Activated CD8-positive, alpha-beta memory T cell treated with anti-CD3 and anti-CD28 coated beads for 1 hour (primary cell): ENCODE measurements at places on chromosomes 11 and 22.

- no peak for DNase-seq
These were observed 49.9 kb downstream of the RSF1 start for GRCh38 chr11:77770629-77771028.

GRCh38 chr22:26707581-26707980 is 50.2 kb downstream of the MIAT start:
- no peak for DNase-seq

- no peak for DNase-seq
These were observed 25.4 kb downstream of the COA4 start for GRCh38 chr11:73851046-73851764.

DNA sequence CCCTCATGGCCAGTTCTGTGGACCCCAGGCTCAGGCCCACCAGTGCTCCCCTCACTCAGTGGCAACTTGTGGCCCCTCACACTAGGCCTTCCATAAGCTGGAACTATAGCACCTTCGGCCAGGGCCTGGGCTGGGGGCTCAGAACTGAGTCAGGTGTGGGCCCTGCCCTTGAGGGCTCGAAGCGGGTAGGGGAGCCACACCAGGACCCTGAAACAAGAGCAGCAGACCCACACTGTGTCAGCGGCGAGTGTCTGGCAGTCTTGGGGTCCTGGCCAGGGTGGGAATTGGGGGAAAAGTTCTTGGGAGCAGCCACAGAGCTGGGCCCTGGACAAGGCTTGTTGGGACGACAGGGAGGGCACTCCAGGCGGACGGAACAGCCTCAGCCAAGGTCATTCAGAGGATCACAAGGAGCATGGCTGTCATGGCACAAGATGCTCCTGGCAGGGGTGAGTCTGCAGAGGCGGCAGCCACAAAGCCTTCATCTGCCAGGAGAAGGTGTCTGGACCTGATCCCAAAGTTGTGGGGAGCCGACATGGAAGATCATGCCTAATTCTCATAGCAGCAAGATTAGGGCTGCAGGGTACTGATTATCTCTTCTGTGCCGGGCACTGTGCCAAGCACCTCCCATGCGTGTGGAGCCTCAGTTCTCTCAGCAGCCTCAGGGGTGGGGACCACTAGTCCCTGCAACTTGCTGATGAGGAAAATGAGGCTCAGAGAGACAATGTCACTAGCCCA is 50.7 kb downstream of the SHISAL1 start:
- DNase-seq: no peak

- no peak for DNase-seq
These were observed 81.2 kb downstream of the KIF18A start for GRCh38 chr11:28026634-28027290.

GRCh38 chr11:60870276-60870675 is 2.9 kb downstream of the ZP1 start:
- DNase-seq: no peak

DNA sequence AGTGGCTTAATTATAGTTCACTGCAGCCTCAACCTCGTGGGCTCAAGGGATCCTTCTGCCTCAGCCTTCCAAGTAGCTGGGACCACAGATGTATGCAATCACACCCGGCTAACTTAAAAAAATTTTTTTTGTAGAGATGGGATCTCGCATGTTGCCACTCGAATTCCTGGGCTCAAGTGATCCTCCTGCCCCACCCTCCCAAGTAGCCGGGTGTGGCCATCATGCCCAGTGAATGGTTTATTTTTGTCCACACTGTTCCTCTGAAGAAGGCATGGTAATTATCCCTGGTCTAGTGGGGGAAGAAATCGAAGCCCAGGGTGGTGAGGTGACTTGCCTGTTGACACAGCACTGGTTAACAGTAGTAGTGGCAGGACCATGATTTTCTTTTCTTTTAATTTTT is 1.9 kb downstream of the SAC3D1 start:
- DNase-seq: no peak

- DNase-seq: no peak
These were observed 16.1 kb upstream of the BRSK2 start for GRCh38 chr11:1373536-1374214.

DNA sequence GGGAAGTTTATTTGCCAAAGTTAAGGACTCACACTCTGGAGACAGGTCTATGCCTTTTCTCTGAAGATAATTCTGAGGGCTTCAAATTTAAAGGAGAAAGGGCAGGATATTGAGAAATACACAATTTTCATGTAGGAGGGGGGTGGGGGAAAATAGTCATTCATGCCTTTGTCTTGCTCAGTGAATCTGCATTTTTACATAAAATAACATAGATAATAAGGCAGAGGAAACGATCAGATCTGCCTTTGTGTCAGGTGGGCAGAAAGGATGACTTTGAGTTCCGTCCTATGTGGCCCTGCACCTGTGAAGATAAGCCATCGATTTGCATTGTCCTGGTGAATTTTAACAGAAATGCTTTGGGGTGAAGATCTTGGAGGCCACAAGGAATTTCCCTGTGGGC is 76.8 kb downstream of the SC5D start:
- DNase-seq: no peak

- DNase-seq: no peak
These were observed 45.0 kb downstream of the LHFPL7 start for GRCh38 chr22:24901448-24901847.

DNA sequence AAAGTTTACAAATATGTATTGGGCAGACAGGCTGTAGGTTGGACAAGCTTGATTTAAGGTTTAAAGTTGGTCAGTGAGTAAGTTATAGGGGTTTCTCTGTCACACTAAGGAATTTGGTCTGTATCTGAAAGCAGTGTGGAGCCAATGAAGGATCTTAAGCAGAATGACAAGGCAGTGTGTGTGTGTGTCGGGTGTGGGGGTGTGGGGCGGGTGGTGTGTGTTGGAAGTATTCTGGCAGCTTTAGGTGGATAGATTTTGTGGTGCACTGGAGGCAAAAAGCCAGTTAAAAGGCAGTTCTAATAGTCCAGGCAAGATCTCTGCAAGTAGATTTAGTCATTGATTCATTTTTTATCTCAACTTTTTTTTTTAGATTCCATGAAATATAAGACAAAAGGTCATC is 1006.8 kb upstream of the CCDC90B start:
- DNase-seq: no peak

GRCh38 chr11:91700854-91701253 is 523.8 kb upstream of the FAT3 start:
- no peak for DNase-seq

GRCh38 chr11:34148504-34149165 is 43.2 kb downstream of the NAT10 start:
- DNase-seq: no peak

GRCh38 chr11:81070948-81071347 is 1630.1 kb upstream of the TENM4 start:
- DNase-seq: no peak

DNA sequence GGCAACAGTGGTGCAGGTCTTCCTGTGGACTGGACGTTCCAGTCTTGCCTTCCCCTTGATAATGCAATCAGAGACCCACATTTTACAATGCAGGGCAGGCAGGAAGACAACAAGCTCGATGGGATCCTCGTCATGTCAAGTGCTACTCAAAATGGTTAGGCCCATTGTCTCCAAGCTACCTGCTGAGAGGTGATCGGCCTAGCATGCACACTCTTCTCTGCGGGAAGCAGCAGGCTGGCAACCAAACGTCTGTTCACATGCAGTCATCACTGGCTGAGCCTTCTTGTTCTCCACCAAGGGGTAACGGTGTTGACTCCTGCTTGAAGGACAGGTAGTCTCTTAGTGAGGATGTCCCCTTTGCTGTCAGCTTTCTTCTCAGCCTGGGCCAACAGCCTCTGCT is 25.5 kb upstream of the CD82 start:
- DNase-seq: no peak

GRCh38 chr11:8178297-8178696 is 9.5 kb upstream of the RIC3 start:
- no peak for DNase-seq

DNA sequence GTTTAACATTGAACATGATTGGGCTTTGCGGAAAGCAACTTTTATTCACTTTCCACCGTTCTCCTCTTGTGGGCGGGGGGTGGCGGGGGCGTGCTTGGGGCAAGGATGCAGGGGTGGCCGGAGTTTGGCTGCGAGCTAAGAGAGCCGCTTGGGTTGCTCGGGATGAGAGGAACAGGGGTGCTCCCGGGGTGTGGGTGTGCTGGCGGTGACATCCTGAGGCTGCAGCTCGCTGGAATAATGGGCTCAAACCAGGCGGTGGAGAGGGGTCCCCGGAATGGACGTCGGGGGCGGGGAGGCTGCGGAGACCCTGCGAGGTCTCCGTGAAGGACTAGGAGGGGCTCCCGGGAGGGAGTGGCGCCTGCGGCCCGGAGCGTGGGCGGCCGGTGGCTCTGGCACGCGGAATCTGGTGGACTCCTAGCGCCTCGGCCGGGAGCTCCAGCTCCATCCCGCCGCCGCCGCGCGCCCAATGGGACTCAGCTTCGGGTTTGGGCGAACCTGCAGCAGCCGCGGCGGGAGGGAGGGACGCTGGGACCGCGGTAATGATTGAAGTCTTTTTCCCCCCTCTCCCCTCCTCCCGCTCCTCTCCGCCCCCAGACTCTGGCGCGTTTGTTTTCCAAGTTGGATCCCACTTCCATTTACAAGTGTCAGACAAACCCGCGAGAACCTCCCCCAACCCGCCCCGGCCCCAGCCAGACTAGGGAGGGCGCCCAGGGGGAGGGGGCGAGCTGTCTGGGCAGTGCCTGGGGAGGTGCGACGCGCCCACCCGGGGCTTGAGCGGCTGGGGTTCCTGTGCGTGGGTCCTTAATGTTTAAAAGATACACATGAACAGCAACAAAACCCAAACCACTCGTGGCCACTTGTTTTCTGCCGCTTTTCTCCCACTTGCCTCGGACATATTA is 2.0 kb downstream of the FAT3 start:
- DNase-seq: no peak

DNA sequence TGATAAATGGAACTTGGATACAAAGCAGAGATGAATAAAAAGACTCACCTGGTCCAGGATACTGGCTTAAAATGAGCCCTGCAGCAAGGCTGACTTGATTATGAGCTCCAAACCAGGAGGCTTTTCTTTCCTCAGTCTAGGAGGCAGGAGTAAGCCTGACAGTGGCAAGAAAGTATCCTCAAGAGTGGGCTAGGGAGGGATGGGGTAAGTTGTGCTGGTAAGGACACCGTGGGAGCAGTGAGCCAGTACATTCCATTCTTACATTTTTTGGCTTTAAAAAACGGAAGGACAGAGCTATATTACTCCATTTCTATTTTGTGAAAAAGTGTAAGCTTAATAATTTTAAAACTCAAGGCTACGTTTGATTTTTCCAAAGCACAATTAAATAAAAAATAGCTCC is 187.1 kb upstream of the DDI1 start:
- no peak for DNase-seq

DNA sequence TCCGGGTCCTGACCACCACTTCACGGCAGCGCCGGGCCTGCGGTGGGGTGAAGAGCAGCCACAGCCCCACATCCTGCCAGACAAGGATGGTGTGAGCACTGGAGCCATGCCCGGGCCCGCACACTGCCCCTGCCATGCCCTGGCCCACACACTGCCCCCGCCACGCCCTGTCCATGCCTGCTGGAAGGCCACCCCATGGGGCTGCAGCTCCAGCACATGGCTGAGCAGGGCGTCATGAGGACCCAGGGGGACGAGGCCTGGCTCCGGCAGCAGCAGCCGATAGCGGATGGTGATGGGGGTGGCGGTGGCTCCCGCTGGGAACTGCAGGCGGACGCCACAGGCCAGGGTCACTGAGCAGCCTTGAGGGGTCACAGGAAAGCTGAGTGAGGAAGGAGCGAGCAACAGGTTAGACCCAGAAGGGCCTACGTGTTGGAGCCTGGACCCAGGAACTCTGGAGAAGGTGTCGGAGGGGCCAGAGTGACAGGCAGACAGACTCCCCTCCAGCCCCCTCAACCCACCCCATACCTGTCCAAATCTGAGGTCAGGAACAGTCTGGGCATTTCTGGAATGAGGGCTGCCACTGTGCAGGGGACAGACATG is 2.9 kb downstream of the PIDD1 start:
- DNase-seq: no peak

DNA sequence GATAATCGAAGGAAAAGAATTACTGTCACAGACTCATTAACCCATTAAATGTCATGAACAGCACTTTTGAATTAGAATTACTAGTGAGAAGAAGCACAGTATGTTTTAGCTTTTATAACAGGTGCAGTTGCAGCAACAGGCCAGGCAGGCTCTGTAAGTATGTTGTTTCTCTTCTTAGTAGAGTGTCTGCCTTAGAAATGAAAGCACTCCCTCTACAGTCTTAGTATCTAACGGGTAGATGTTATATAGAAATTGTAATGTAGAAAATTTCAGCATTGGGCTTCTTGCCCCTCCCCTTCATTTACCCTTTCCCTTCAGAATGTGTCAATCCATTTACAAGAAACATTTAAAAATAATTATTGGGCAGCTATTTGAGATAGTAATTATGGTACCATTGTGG is 87.4 kb downstream of the HIPK3 start:
- DNase-seq: no peak

DNA sequence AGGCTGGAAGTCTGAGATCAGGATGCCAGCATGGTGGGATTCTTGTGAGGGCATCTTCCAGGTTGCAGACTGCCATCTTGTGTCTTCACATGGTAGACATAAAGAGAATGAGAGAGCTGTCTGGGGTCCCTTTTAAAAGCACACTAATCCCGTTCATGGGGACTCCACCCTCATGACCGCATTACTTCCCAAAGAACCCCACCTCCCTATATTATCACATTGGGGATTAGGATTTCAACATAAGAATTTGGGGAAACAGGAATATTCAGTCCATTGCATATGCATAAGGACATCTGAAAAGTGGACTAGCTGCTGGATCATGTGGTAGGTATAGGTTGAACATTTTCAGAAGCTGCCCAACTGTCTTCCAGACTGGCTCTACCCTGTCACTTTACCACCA is 33.1 kb upstream of the ADORA2A start:
- no peak for DNase-seq

DNA sequence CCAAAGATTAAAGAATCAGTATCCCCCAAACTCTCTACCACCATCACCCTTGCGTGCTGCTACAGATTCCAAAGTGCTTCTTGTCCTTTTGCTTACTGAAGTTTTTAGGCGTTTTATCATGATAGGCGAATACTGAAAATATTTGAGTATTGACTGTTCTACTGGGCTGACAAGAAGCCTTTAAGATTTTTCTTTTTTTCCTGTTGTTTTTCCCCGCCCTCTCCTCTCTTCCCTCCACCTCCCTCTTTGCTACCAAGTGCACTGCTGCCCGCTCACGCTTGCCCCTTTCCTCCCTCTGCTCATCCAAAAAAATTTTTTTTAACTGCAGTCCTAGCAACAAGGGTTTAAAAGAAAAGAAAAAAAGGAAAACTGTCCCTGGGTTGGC is 679 bp downstream of the SPCS2 start:
- no peak for DNase-seq

GRCh38 chr22:24819911-24820461 is 14.0 kb downstream of the SGSM1 start:
- DNase-seq: no peak

- DNase-seq: no peak
These were observed 83.7 kb downstream of the MAML2 start for GRCh38 chr11:96259134-96259830.
